ENCODE measurements at places on chromosomes 3 and 15.

GRCh38 chr15:74657846-74658245 lies 38.0 kb downstream of the EDC3 start:
- no peak for DNase-seq

DNA sequence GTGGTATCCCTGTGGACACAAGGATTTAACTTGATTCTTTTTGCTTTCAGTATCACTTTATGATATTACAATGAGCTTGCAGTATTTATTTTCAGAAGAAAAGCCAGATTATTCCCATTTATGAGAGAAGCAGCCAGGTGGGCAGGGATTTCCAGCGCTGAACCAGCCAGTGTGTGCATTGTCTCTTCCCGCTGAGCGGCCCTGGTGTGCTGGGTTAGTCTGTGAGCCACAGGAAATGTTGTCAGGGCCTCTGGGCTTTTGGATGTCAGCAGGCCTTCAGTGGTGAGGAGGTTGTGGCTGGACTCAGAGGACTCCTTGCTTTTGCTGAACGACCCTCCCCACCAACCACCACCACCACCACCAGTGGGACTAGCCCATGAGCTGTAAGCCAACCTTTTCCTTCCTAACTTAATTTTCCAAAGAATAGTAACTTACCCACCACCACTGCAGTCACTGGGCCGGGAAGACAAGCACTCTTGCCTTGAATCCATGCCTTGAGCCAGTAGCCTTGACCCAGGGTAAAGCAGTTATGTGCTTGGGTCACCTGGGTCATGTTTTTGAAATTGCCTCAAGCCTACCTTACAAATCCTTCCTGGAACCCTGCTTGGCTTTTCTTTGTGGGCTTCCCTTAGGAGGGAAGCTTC lies 33.1 kb downstream of the FLNB start:
- DNase-seq = no peak

DNA sequence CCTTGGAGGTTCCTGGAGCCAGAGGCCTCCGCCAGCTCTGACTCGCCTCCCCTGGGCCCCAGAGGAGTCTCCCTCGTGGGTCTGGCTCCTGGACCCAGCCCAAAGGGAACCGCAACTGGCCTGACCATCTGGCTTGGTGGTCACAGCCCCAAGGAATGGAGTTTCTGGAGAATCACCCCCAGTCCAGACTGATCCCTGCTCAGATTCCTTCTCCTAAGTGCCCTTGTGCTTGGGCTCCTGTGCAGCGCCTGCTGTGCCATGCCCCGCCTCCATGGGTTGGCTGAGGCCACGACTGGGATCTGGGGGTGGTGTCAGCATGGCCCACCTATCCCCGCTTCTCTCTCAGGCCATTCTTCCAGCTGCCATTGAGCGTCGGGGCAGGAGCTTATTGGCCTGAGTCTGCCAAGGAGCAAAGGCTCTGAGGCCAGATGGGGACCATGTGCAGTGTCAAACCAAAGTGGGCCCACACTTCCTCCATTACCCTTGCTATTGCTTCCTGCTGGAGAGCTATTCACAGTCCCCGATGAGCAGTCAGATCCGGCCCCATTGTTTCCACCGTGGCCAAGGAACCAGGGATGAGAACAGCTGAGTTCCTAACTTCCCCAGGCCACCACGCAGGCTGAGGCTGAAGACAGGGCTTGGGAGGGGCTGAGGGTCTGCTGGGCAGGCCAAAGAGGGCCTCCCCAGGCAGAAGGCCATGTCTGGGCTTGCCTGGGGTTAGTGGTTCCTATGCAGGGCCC lies 19.0 kb downstream of the CSPG4 start:
- no peak for DNase-seq

GRCh38 chr15:55715355-55716076 lies 27.4 kb downstream of the PRTG start:
- DNase-seq = no peak

DNA sequence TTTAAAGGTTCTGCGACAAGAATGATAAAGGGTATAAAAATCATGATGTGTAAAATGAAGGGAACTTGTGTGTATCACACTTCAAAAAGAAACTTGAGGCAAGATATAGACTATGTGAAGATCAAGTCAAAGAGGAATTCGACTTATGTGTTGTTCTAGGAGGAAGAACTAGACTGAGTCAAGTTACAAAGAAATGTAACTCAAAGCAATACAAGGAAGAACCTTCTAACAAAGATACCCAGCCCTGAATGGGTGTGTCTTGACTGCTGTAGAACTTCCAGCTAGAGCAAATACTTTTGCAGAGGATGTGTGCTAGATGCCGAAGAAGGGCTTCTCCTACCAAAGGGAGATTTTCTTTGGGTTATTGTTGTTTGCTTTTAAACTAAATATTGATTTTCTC lies 2.4 kb downstream of the SLC49A4 start:
- DNase-seq = no peak

DNA sequence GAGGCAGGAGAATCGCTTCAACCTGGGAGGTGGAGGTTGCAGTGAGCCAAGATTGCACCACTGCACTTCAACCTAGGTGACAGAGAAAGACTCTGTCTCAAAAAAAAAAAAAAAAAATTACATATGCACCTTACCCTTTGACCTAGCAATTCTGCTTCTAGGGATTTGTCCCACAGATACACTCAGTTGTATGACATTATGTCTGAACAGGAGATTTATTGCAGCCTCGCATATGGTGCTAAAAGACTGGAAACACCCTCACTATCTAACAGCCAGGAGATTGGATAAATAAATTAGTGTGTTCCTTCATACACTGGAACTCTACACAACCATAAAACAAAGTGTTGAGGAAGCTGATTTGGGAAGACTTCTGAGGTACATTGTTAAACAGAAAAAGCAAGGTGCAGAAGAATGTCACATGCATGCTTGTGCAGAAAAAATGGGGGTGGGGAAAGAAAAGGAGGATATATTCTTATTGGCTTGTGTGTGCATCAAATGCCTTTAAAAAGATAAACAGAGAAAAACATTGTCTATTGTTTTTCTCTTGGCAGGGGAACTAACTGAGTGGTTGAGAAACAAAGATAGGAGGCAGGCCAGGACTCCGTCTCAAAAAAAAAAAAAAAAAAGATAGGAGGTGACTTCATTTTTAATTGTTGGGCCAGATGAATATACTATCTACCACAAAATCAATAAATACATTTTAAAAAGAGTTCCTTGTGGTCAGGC lies 30.9 kb downstream of the PPCDC start:
- DNase-seq = no peak

DNA sequence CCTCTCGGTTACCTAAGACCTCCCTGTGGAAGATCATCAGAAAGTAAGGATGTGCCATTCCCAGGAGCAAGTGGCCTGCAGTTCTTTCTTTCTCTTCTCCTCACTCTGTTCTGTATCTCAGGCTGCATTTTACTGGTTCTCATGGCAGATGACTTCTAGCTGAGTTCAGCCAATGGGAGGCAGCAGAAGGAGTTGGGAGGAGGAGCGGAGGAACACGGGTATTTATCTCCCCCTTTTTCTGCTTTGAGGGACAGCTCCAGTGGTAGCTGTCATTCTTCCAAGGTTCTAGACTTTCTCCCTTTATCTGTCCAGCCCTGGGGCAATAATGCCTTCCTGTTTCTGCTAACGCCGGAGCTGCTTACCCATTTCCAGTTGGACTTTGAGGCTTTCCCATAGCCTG lies 339.9 kb downstream of the NR2F2 start:
- no peak for DNase-seq

DNA sequence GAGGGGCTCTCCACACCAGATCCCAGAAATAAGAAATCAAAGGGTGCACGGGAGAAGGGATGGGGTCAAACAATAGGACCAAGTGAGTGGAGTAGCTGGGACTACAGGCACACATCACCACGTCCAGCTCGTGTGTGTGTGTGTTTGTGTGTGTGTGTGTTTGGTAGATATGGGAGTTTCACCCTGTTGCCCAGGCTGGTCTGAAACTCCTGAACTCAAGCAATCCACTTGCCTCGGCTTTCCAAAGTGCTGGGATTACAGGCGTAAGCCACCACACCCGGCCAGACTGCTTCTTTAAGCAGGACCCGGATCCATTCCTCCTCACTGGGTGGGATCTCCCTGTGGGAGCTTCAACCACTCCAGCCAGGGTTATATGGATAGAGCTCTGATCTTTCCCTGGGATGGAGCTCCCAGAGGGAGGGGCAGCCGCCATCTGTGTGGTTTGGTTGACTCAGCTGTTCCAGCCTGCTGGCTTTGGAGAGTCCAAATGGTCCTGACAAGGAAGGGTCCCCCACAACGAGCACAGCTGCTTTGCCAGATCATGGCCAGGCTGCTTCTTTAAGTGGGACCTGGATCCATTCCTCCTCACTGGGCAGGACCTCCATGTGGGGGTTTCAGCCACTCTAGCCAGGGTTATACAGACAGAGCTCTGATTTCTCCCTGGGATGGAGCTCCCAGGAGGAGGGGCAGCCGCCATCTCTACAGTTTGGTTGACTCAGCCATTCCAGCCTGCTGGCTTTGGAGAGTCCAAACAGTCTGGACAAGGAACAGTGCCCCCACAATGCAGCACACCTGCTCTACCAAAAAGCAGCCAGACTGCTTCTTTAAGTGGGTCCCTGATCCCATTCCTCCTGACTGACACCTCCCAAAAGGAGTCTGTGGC lies 9.1 kb upstream of the AVEN start:
- DNase-seq = no peak

DNA sequence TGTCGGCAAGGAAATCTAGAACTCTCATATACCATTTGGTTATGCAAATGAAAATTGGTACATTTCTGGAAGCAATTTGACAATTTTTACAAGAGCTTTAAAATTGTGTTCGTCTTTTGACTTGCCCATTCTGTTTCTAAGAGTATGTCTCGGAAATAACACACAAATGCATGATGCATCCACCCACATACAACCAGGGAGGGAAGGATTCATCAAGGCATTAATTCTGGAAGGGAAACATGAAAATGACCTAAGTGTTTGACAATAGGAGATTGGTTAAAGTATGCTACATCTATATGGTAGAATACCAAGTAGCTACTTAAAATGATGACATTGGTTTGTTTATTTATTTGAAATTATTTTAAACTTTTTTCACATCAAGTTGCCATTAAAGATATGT lies 58.6 kb downstream of the PIAS1 start:
- DNase-seq = no peak

- no peak for DNase-seq
These were observed 39.1 kb upstream of the GATM start for GRCh38 chr15:45417303-45417950.

GRCh38 chr3:13420831-13421765 lies 976 bp upstream of the NUP210 start:
- DNase-seq = peak; percentile 54

Measured in activated T-helper 9 cell treated with anti-CD3 and anti-CD28 coated beads, Interleukin-2, amount 50 U/mL, for 16 hours (primary cell).